Activated naive CD4-positive, alpha-beta T cell (primary cell): ENCODE measurements at places on chromosomes 5 and 9.

DNA sequence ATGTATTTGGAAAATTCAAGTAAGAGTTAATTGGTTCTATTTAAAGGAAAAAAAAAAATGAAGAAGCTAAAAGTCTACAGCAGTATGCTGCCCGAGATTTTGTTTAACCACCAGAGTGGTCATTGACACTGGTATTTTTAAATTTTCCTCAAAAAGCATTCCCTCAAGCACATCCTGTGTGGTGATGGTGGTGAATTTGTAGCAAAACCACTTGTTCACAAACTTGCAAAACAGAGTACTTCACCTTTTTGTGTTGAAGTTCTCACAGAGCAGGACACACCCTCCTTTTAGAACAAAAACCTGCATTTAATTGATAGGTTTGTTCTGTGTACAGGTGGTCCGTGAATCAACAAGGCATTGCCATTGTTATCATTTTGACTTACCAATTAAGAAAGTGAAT lies 374.2 kb downstream of the EFNA5 start:
- no peak for DNase-seq

DNA sequence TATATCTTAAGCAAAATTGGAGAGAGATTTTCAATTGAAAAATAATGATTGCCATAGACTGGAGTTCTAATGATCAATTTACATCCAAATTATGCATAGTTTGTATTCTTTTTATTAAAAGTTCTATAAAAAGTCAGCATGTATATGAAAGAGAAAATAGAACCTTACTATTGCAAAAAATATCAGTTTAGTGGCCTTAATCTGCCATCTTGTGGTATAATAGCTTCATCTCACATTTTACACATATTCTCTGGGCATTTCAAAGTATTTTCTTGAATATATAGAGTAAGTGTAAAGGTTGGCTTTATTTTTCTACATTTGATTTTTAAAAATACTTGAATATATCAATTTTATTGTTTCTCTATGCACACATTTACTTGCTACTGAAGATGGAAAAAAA lies 1858.6 kb upstream of the CDH9 start:
- DNase-seq, result no peak

GRCh38 chr5:150402229-150402773 lies 10.4 kb downstream of the CD74 start:
- DNase-seq, result no peak

- DNase-seq, result no peak
Observed at GRCh38 chr5:565782-566440, 41.7 kb upstream of the SLC9A3 start.

GRCh38 chr5:127324756-127325155 lies 34.2 kb downstream of the MEGF10 start:
- DNase-seq, result no peak

DNA sequence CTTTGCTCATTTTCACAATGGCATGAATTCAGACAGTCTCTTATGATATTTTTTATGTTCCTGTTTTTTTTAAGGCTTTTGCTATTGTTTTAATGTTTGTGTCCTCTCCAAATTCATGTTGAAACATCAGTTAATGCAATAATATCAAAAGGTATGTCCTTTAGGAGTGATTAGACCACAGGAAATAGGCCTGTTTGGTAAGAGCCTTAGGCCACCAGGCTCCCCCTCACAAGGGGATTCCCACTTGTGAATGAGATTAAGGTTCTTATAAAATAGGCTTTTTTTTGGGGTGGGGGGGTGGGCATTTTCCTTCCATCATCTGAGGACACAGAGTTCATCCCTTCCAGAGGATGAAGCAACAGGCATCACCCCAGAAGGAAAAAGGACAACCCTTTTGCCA lies 2074.2 kb upstream of the C9orf72 start:
- no peak for DNase-seq

DNA sequence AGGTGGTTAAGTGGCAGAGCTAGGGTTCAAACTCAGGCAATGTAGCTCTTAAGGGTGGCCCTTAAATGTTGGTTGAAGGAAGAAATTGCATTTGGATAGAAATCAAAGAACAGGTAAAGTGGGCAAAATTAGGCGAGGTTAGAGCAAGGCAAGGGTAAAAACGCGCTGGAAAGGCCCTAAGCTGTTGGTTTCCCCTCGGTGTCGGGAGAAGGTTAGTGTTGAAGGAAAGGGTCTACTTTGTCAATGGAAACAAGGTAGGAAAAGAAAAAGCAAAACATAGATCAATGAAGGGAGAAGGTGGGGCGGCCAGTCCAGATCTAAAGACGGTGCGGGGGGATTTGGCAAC lies 431 bp downstream of the FASTKD3 start:
- DNase-seq, result no peak

- DNase-seq, result no peak
Observed at GRCh38 chr5:127352068-127352467, 61.5 kb downstream of the MEGF10 start.

DNA sequence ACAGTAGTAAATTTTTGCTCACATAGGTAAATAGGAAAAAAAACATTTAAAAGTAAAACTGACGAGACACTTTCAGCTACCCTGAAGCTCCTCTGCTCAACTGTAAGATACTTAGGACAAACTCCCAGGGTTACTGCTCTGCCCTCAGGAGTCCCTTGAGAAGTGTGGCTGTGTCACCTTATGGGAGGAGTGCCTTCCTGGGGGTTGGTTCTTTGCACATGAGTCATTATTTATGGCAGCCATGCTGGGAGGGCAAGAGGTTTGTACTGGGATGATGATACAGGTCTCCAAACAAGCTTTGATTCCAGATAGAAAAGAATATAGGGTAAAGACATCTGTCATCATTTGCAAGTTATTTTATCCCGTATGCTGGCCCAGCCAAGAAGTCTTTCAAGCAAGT lies 45.9 kb downstream of the TTC1 start:
- no peak for DNase-seq

DNA sequence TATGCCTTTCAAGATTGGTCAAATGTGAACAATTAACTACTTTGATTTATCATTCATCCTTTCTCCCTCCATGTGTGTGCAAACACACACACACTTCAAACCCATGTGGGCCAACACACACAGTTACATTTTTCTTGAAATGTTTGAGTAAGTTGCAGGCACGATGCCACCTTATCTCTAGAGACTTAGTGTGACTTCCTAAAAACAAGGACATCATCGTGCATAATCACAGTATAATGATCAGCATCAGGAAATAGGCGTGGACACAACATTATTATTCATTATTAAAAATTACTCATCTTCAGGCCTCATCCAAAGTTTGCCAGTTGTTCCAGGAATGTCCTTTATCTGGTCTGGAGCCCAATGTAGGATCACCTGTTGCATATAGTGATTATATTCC lies 209.5 kb downstream of the GNA14 start:
- DNase-seq, result no peak

- no peak for DNase-seq
Observed at GRCh38 chr5:88093765-88094164, 174.9 kb downstream of the TMEM161B start.

DNA sequence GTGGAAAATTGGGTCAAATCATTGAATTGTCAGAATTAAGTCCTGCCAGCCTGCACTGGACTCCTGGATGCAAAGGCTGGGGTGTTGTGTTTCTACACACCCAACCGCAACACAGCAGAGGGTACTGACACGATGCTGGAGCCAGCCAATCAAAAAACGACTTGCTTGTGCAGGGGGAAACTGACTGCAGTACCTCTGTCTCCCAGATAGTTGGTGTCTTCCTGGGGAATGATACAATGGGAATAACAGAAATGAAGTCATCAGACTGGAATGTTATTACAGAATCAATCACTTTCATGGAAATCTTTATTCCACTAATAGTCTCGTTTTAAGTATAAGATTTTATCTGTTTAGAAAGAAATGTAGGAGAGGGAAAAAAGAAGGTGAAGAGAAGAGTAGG lies 330.3 kb downstream of the MLLT3 start:
- no peak for DNase-seq

DNA sequence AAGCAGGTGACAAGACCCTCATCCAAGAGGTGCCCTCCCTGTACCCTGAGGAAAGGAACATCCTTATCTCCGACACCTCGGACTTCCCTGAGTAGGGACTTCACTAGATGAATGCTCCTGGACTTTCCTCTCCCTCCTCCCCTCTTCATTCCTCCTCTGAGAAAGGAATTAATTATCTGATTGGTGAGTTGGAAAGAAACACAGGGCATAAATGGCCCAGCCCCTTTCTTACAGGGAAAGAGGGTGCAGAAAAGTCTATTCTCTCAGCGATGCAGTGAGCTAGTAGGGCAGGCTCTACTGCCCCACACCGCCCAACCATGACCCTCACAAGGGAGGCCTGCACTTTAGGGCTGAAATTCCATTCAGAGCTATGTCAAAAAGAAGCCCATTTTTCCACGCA lies 87.5 kb downstream of the TTC39B start:
- DNase-seq, result no peak

DNA sequence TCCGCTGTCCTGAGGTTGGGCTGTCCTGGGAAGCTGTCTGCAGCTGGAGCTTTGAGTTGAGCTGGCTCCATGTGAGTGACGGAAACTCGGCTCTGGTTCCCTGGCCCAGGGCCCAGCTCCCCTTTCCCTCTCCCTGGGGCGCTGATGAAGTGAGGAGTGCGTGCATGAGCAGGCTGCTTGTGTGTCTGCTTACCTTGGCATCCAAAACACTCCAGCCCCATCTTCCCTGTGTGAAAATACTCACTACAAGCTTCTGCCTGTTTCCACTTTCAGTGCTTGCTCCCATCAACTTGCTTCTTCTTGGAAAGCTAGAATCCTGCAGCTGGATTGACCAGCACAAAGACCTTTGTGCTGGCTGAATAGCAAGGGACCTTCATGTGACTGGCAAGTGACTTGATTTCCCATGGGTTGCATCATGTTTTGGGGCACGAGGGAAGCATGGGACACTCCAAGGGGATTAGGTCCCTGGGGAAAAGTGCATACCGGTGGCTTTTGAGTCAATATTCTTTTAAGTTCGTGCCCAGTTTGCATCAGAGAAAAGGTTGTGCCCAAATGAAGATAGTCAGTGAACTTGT lies 198.1 kb downstream of the GADD45G start:
- DNase-seq, result no peak
